Mesenchymal stem cell (in vitro differentiated cells and primary cell): ENCODE measurements at places on chromosomes 12 and 14.

GRCh38 chr14:28001002-28001401 lies 765.6 kb upstream of the FOXG1 start:
- DNase-seq, result no peak

DNA sequence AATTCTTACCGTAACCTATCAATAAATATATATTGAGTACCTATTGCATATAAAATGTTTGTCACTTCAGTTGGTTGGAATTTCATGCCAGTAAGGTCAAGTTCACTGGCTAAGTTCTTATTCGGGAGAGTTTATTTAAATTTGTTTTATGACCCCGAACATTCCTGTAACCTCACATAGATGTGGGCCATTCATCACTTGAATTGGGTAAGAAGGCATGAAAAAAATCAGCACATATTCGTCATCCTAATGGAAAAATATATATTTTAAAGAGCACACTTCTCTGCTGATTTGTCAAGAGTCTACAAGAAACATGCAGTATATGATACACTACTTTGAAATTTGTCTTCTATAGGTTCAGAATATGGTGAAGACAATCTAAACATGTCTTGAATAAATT lies 263.4 kb downstream of the CCDC91 start:
- no peak for DNase-seq

- DNase-seq, result no peak
These were observed 42.2 kb upstream of the NAV3 start for GRCh38 chr12:77788231-77789168.

GRCh38 chr12:24573621-24574020 lies 375.3 kb downstream of the BCAT1 start:
- DNase-seq, result no peak

DNA sequence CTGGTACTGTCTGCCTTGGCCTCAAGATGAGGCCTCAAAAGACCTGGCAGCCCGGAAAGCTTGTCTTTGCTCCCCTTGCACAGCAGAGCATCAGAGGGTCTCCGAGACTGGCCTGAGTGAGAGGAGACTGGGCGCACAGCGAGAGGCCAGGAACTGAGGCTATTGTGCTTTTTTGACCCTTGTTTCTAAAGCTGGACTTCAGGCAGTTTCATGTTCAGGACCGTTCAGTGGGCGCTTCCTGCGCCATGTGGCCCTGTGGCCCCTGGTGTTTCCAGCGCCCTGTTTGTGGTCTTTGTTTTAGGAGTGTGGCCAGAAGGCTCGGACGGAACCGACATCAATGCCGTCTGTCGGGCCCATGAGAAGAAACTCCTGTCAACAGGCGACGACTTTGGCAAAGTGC lies 126.3 kb upstream of the EVL start:
- DNase-seq, result no peak

- no peak for DNase-seq
These were observed 49.3 kb upstream of the TSPAN11 start for GRCh38 chr12:30877105-30877875.
